ENCODE measurements at places on chromosomes 5 and 9.

- DNase-seq: no peak
These were observed 11.3 kb upstream of the GLIPR2 start for GRCh38 chr9:36125062-36125855.

DNA sequence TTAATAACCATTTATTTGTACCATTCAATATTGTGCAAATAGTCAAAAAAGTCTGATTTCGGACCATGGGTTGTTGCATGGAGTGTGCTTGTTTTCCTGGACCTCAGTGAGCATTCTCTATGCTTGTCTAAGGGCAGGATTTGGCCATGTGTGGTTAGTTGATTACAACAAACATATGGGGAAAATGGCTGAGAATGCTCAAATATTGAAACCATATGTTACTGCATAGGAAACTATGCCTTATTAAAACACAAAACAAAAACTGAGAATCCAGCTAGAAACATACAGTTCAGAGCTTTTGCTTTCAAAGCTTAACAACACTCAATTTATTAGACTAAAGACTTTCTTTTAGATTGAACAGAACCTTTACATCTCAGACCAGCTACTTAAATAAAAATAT is 928.3 kb downstream of the NR2F1-AS1 start:
- DNase-seq: peak; percentile 90

- no peak for DNase-seq
These were observed 178.2 kb upstream of the ATP10B start for GRCh38 chr5:161030229-161030628.

DNA sequence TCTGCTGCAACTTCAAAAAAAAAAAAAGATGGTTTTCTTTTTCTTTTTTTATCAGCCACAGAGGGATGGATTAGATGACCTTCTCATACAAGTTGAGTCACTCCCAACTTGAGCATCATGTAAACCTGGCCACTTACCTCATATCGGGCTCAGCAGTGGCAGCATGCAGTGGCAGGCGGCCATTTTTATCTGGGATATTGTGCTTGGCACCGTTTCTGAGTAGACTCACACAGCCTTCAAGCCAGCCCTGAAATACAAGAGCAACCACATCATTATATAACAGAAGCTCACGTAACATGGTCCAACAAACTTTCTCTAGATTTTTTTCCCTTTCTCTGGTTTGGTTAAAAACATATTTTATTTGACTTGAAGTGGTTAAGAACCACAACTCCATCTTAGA is 62.6 kb downstream of the ANKRD55 start:
- peak; percentile 65 for DNase-seq

Data from adipocyte (in vitro differentiated cells).